ENCODE measurements at places on chromosomes 1 and 21.

DNA sequence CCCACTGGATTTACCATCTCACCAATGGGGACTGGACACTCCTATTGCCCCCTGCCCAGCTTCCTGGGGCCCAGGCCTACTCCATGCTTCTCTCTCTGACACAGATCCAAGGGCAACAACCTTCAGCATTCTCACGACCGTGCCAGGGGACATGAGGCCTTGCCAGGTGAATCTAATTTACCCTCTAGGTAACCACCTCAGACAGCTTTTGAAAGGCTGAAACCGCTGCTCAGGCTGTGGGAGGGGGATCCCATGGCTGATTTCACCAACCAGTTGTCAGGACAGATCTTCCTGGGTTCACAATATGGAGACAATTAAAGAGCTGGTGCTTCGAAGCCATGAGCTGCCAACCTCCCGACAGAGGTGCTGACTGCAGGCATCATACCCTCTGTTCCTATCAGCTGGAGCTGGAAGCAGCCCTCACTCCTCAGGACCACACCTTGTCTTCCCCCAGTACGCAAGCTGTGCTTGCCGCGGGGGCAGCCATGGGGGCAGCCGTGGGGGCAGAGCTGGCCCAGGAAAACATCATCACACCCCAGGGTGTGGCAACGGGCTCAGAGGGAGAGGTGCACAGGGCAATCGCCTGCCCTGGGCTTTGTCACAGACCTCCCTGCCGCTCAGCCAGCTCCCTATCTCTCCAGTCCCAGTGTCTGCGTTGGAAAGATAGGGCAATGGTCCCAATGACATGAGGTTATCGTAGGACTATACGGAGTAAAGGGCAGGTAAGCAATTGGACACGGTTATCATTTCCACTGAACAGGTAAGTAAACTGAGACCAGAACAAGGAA, 120.2 kb downstream of the DMRTB1 start:
- DNase-seq = no peak

DNA sequence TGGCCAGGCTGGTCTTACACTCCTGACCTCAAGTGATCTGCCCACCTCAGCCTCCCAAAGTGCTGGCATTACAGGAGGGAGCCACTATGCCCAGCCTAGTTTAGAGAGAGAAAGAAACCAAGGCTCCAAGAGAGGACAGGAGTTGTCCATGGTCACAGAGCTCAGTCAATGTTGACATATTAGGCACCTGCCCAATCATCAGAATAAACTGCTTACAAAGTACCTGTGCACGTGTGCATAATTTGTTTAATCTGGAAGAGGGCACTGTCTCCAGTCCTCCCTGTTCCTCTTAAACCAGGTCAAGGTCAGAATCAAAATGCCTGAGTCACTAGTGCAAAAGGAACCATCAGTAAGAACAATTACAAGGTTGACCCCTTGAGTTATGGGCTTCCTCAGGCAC, 20.3 kb upstream of the MPZL1 start:
- no peak for DNase-seq

GRCh38 chr1:166031932-166032571, 134.7 kb downstream of the FAM78B start:
- DNase-seq = no peak

DNA sequence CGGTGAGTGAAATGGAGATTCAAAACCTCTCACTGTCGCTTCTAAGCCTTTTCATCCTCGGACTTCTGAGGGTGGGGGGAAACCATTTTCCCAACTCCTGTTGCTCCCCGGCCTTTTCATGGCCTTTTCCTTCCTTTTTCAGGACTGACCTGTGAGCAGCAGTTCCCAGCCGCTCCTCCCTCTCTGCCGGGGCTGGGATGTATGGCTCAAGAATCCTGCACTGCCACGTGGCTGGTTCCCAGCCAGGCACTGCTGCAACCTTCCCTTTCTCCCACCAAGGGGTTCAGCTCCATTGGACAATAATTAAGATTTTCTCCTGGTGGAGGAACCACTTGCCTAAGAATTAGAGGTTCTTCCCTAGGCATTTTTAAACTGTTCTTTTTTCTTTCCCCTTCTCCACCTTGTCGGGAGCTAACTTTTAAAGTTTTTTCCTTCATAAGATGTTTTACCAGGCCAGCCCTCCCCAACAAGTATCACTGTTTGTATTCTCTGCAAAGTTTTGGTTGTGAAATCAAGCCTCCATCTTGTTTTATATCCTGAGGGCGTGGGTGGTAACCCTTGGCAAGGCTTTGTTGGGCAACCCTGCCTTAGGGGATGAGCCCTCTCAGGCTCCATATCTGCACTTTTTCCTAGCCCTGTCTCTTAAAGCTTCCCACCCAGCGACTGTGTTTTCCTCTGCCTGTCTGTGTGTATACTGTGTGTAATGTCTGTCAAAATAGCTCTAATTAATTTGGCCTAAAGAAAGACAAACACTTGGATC, 1166.6 kb upstream of the ADGRL2 start:
- DNase-seq = no peak
